ENCODE measurements at places on chromosomes 7 and 10.
A peak's percentile ranks its signal among the peaks of the same experiment; 100 is the strongest.

- no peak for DNase-seq
These were observed 33.6 kb upstream of the NPFFR1 start for GRCh38 chr10:70317272-70317942.

- no peak for DNase-seq
These were observed 27.3 kb downstream of the TFAM start for GRCh38 chr10:58412502-58412961.

DNA sequence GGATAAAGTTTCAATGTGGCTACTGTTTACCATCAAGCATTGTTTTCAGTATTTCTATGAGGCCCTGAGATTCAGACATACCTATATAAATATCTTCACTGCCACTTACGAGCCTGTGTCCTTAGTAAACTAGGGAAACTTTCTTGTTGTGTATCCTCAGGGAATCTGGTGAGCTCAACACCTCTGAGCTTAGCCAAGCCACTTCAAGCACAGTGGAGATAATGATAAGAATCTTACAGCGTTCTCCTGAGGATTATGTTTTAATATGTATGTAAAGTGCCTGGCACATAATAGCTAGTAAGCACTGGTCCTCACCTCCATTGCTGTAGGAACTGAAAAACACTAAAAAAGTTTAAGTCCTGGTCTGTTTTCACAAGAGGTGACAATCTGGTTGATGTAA is 268.3 kb downstream of the SKIDA1 start:
- no peak for DNase-seq

- DNase-seq, result no peak
These were observed 27.3 kb downstream of the DENND11 start for GRCh38 chr7:141674702-141675101.

GRCh38 chr10:114470361-114470760 is 66.1 kb upstream of the AFAP1L2 start:
- no peak for DNase-seq

DNA sequence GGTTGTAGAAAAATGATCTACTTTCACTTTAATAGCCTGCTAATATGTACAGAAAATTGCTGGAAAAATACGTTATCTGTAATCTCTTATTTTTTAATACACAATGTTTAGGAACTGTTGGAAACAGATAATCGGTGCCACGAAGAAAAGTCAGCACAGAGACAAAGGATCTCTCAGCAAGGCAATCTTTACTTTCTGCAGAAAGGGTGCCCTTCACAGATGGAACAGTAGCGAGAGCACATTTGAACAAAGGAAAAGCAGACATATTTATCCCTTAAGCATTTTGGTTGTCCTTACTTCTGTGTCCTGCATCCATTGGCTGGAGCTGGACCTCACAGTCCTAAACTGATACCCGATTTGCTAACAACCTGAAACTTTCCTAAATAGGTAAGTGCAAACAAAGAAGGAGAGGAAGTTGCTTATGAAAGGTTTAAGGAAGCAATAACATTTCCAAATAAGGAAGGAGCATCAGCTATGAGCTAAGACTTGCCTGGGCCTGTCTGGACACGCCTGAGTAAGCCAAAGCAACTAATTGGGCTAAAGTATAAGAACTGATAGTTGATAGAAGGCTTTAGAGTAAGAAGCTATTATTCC is 640.0 kb downstream of the SH2D4B start:
- DNase-seq, result no peak

- DNase-seq, result no peak
These were observed 36.4 kb upstream of the DLX6 start for GRCh38 chr7:96968981-96969380.

GRCh38 chr10:32360241-32360640 is 13.3 kb upstream of the EPC1 start:
- DNase-seq, result no peak

GRCh38 chr7:44637788-44638594 is 31.6 kb downstream of the OGDH start:
- no peak for DNase-seq

- no peak for DNase-seq
These were observed 3.1 kb downstream of the CCDC126 start for GRCh38 chr7:23600236-23600635.

DNA sequence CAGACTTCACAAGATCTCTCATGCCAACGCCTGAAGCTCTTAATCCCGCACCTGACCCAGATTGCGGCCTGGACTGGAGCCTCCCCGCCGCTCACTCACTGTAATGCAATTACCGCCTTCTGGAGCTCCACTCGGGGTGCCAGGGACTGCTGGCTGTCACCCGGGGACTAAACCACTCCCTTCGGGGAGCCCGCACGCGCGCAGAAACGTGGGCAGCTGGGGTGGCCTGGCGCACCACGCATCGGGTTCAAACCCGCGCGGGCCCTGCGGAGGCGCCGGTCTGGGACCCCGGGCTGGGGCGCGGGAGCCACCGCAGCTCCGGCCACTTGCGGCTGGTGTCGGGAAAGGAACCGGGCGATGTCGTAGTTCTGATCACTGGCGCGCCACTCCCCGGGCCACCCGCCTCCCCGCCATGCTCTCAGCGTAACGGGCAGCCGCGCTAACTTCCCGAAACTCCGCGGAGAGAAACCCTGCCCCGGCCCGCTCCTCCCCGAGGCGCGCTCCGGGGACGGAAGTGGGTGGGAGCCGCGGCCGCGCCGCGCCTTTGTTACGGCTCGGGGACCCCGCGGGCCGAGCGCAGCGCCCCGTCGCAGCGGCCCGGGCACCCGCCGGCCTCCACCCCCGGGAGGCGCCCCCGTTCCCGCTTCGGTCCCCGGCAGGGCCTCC is 100.3 kb upstream of the SVIL start:
- DNase-seq, result no peak

GRCh38 chr10:60532696-60533468 is 143.2 kb upstream of the ANK3 start:
- DNase-seq, result no peak

DNA sequence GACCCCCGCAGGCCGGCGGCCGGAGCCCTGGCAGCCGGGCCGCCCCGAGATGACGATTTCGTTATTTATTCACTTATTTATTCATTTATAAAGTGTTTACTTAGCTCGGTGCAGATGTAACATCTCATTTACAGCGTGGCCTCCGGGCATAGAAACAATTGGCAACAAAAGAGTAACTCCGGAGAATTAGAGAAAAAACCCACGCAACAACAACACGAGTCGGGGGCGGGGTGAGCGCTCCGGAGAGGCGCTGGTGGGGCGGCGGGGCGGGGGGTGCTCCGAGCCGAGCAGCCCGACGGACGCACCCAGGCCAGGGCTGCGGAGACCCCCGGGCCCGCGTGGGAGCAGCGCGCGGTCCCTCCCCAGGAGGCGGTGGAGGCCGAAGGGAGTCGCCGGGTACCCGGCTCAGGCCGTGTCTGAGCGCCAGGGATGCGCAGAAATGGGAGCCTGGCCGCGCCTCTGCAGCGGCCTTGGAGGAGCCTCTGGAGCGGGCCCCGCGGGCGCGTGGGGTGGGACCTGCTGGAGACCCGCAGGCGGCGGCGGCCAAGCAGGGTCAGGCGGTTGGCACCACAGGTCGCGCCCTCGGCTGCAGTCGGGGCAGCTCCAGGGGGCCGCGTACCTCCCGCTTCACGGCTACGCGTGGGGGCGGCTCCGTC is 14.3 kb downstream of the UNCX start:
- DNase-seq, result no peak

GRCh38 chr7:22713463-22713862 is 13.5 kb upstream of the IL6 start:
- no peak for DNase-seq

GRCh38 chr10:102436312-102436711 is 3.9 kb upstream of the CUEDC2 start:
- DNase-seq, result no peak

- DNase-seq, result no peak
These were observed 48.2 kb downstream of the VSTM4 start for GRCh38 chr10:49066944-49067730.

DNA sequence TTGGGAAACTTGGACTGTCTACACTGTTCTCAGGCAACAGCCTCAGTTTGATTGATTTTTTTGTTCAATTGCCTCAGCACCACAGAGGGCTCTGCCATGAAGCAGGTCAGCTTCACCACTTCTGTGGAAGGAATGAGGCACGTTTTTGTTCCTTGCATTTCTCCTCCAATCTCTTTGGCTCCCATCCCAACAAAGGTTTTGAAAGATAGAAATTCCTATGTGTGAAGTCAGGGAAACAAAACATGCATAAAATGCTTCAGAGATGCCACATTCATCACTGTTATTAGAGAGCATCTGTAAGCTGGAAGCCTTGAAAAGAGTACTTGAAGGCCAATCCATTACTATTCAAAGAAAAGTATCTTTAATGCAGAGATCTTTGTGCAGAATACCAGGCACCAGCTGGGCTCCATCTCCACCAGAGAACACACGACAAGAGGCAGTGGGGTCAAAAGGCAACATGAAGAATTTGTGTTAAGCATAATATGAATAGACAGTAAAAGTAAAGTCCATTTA is 249.1 kb upstream of the LYZL1 start:
- no peak for DNase-seq

GRCh38 chr7:142805350-142806021 is 34.7 kb downstream of the PRSS2 start:
- DNase-seq, result peak; percentile 55

GRCh38 chr10:14477408-14477710 is 146.6 kb upstream of the FRMD4A start:
- no peak for DNase-seq

- no peak for DNase-seq
These were observed 17.0 kb downstream of the CACUL1 start for GRCh38 chr10:118737603-118738302.

DNA sequence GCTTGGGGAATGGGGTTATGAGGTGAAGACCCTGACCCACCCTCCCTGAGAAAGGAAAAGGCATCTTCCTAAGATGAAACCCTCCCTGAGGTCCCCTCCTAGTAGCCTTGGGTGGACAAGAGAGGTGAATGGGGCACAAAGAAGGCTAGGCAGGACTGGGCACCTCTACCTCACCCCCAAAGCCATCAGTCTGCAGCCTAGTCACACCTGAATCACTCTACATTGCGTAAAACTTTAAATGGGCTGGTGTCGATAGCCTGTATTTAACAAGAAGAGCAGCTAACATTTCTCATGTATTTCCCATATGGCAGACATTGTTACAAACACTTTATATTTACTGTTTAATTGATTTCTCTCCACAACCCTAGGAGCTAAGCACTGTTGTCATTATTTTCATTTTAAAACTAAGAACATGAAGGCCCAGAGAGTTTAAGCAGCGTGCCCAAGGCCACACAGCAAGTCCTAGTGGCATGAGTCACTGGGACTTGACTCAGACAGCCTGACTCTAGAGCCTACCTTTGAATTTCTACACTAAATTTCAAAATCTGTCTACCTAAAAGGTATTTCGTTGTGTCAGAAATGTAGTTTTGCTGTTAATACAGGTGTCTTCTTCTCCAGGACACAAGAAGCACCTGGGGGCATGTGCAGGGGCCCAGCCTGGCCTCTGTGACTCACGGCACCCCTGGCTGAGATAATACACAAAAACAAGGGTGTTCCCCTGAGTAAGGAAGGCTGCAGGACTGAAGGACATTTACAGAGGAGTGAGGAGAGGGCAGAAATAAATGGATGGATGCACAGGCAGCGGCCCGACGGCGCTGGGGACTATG is 3.4 kb downstream of the AOC1 start:
- peak; percentile 20 for DNase-seq

GRCh38 chr10:132076578-132077081 is 10.9 kb downstream of the JAKMIP3 start:
- DNase-seq, result no peak

- DNase-seq, result no peak
These were observed 60.2 kb downstream of the WIPF3 start for GRCh38 chr7:29866490-29866930.

GRCh38 chr10:110634527-110635209 is 9.5 kb upstream of the RBM20 start:
- no peak for DNase-seq

- no peak for DNase-seq
These were observed 28.7 kb downstream of the MALRD1 start for GRCh38 chr10:19077276-19077675.

DNA sequence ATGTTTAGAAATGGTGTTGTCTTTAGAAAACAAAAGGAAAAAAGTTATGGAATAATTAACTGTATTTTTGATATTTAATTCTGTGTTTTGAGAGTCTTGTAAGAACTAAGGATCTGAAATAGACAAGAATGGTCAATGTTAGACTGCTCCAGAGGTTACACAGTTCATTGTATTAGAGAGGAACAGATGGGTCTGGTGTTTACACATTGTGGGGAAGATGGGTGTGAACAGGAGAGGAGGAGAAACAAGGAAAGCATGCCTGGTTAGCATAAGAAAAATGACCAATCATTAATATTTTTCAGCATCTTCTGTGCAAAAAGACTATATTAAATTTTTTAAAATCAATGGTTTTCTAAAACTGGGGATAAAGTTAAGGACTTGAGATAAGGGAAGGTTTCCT is 11.9 kb downstream of the MEOX2 start:
- DNase-seq, result no peak

- no peak for DNase-seq
These were observed 47.7 kb upstream of the HSPB1 start for GRCh38 chr7:76254781-76255180.

DNA sequence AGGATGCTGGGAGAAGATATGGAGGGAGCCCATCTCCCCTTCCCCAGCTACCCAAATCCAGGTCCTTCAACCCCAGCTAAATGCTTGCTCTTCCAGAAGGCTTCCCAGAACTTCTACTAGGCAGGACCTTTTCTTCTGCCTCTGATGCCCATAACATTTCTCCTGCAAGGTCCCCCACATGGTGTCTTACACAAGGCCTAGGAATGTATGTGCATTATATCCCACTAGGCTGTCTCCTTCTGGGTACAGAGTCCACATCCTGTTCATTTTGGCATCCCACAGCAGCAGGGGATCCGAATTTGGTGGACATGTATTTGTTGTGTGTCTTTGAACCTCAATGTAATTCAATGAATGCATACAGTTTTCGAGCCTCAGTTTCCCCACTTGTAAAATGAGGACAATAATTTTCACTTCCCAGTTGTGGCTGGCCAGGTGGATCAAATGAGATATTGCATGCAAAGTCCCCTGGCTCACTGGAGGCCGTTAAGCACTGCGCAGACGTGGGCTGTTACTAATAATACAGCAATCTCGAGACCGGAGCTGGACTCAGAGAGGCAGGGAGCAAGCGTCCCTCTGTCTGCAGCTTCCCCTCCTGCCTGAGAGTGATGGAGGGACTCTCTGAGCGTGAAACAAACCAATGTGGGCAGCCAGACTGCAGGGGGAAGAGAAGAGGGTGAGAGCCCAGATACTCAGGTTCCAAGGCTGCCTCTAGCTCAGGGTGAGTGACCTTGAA is 18.6 kb upstream of the YWHAG start:
- no peak for DNase-seq

GRCh38 chr7:70867513-70867912 is 264.4 kb upstream of the GALNT17 start:
- no peak for DNase-seq

Measured in stimulated activated effector memory CD8-positive, alpha-beta T cell treated with anti-CD3 and anti-CD28 coated beads, Interleukin-12 subunit alpha, Interleukin-12 subunit beta, amount 100 ng/mL, for 72 hours (primary cell).